ENCODE measurements at places on chromosomes 5 and 9.

DNA sequence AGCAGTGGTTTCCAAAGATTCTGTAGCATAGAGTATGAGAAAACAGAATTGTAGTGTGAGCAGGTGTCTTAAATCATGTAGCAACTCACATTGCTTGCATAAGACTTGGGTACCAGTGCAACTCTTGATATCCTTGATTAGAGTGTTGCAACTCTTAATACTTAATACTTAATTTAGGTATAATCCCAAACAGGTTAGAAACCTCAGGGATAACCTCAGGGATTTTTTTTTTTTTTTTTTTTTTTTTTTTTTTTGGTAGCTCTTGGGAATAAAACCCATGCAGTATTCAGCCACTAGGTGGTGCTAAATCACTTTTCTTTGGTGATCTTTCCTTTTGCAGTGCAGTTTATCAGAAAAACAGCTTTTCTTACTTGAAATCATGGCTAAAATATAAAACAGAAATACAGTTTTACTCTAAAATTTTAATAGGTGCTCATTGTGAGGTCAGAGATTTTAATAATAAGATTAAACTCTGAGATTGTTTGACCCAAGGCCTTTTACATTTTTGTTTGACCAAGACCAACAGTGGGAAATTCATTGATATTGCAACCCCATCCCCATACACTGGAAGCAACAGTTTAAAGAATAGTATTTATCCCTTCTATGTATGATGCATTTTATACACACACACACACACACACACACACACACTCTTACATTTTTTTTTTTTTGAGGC is 55.3 kb downstream of the ERAP1 start:
- DNase-seq: no peak

GRCh38 chr9:70259512-70259802 is 679 bp downstream of the SMC5 start:
- no peak for DNase-seq

DNA sequence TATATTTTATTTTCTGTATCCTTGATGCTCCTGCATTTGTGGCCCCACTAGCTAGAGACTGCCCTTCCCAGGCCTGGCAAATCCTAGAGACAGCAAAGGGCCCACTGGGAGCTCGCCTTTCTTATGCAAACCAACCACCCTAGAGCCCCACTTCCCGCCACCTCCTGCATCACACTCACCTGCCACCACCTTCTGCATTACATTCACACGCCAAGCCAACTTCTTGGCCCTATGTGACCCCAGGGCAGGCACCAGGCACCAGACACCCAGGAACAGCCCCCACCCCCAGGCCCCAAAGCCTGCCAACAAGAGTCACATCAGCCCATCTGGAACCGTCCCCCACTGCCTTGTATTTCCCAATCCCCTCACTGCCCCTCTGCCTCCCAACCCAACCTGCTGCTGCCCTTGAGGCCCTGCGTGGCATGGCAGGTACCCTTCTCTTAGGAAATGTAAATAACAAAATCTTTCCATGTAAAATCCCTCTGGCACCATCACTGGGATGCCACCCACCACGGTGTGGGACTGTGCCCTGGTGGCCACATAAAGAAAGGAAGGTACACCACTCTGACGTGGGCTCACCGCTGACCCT is 22.0 kb downstream of the ROR2 start:
- no peak for DNase-seq

GRCh38 chr5:127358740-127359139 is 68.1 kb downstream of the MEGF10 start:
- DNase-seq: no peak

- no peak for DNase-seq
Measured at GRCh38 chr5:173757403-173758209, 130.5 kb upstream of the CPEB4 start.

GRCh38 chr9:97675655-97676054 is 21.5 kb downstream of the XPA start:
- no peak for DNase-seq

GRCh38 chr9:13436591-13436990 is 157.1 kb upstream of the MPDZ start:
- DNase-seq: no peak

GRCh38 chr5:80246001-80246758 is 9.7 kb downstream of the SERINC5 start:
- no peak for DNase-seq

DNA sequence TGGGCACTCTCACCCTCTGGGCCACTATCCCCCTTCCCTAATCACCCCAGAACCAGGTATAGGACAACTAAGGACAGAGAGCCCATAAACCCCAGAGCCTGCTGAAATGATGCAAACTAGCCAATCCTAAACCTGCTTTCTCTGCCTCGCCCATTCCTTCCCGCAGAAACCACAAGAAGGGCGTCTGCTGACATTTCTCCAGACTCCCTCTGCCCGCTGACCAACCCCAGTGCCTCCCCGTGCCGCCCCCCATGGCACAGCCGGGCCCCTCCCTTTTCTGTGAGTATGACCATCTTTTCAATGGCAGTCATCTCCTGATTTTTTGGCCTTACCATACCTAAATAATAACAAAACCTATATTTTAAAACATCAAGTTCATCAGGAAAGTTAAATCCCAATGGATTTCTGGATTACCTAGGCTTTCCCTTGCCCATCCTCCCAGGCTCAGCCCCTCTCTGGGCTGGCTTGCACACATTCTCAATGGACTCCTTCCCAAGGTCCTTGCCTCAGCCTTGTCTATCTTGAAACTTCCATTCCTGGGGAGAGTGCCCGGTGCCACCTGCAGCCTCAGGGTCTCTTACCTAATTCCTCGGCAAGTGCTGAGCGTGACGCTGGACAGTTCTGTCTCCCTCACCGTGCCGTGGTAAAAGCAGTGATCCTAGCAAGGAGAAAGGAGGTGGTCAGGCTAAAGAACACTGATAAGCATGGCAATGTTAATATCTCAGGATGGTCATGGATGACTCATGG is 45.2 kb downstream of the ADAM19 start:
- no peak for DNase-seq

GRCh38 chr5:179316111-179316551 is 29.1 kb downstream of the ADAMTS2 start:
- no peak for DNase-seq

DNA sequence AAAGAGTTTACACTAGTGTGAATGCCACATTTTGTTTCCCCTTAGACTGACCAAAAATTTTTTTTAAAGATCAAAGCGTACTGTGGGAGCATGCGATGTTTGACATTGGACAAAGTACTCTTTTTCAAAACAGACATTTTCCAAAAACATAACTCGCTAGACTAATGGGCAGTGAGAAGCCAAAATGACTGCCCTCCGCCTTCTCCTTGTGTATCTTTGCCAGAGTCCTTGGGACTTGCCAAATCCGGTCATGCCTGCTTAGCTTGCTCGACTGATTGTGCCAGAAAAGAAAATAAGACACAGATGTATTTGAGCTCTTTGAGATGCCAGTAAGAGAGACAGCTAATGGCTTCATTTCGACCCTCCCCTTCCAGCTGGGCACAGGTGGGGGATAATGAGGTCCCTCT is 157.5 kb downstream of the MAPKAP1 start:
- no peak for DNase-seq

GRCh38 chr5:76528547-76529331 is 94.5 kb downstream of the F2RL2 start:
- no peak for DNase-seq

DNA sequence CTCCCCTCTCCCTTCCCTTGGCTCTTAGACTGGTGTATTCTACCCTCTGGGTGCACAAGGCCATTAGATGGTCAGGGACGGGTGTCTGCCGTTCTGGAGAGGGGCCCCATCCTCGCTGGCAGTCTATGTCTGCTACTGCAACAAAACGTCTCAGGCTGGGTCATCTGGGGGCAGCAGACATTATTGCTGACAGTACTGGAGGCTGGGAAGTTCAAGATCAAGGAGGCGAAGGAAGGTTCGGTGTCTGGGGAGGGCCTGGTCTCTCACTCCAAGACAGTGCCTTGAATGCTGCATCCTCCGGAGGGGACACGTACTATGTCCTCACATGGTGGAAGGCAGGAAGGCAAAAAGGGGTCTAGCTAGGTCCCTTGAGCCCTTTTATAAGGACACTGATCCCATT is 93.4 kb upstream of the COL5A1 start:
- no peak for DNase-seq

DNA sequence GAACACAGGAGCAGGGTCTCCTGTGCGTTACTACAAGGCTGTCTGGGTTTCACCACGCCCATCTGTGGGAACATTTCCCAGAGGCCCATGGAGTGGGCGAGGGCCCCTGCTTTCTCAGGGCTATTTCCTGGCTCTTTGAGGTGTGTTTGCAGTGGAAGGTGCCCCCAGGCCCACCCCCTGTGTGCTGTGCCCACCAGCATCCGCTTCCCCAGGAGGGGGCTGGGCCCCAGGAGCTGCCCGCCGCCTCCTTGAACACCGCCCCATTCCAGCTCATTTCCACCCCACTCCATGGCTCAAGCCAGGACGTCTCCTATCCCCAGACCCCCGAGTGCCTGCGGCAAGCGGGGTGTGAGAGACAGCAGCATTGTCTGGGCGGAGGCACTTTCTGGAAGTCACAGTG is 70.5 kb downstream of the NEK6 start:
- no peak for DNase-seq

- DNase-seq: peak; percentile 66
Measured at GRCh38 chr9:38016375-38017135, 52.5 kb downstream of the SHB start.

DNA sequence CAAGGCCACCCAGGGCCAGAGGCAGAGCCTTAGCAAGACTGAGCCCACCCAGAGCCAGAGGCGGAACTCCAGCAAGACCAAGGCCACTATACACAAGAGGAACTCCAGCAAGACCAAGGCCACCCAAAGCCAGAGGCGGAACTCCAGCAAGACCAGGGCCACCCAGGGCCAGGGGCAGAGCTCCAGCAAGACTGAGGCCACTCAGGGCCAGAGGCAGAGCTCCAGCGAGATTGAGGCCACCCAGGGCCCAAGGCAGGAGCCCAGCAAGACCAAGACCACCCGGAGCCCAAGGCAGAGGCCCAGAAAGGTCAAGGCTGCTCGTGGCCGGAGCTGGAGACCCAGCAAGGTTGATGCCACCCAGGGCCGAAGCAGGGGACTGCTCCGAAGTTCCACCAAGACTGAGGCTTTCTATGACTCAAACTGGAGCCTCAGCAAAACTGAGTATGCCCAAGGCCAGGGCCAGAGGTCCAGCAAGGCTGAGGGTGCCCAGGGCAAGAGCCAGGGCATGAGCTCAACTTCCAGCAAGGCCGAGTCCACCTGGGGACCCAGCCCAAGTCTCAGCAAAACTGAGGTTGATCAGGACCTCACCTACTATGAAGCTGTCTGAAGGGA is 4.2 kb downstream of the TOR2A start:
- DNase-seq: no peak

GRCh38 chr9:106675780-106676179 is 187.2 kb upstream of the ZNF462 start:
- no peak for DNase-seq

DNA sequence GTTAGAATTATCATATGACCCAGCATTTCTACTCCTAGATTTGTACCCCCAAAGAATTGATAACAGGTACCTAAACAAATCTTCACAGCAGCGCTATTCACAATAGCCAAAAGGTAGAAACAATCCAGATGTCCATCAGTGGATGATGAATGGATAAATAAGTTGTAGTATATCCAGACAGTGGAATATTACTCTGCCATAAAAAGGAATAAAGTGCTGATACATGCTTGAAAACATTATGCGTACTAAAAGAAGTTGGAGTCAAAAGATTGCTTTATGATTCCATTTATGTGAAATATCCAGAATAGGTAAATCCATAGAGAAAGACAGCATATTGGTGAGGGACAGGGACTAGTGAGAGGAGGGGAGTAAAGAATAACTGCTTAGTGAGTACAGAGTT is 26.0 kb downstream of the MTREX start:
- DNase-seq: no peak

DNA sequence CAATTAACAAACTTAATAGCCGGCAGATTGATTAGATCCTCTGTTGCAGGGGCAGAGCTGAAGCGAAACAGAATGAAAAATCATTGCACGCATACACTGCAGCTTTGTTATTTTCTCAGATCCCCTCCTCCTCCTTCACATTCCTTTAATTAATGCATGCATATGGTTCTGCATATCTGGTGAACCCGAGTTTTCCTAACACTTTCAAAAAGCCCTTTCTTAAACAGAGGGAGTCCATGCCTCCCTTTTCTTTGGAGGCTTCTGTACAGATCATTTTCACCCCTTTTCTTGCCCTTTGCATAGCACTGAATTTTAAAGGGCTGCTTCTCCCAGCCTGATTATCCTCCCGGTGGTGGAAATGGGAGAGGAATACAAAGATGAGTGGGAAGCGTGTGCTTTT is 136.6 kb upstream of the TBCA start:
- DNase-seq: no peak

DNA sequence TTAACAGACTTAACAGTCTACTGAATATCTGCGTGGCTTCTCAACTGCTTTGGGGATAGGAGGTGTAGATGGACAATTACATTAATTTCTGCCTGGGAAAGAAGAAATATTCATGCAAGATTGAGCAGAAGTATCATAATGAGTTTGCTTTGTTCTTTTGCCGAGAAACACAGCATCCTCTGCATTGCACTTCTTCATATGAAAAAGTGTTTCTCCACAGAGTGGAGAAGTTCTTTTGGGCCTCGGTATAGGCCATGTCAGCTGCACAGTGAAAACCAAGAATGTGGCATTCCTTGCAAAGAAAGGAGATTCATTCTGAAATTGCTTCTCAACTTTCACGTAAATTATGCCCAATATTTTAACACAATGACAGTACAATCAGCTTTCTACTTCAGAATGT is 17.6 kb upstream of the SNX2 start:
- no peak for DNase-seq

DNA sequence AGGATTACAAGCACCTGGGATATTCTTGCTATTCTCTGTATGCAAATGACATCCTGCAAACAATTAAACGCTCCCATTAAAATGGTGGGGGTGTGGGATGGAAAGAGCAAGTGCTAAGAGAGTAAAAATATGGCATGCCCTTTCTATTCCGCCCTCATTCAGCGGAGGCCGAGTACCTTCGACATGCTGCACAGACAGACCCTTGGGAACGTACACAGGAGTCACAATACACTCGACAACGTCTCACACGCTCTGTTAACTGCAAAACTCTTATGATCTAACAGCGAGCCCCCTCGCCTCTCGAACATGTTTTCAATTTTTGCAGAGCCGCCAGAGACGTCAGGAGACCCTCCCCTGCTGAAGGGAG is 322.2 kb downstream of the CEMIP2 start:
- no peak for DNase-seq

- DNase-seq: no peak
Measured at GRCh38 chr5:115463983-115464382, 80.6 kb downstream of the FEM1C start.

- no peak for DNase-seq
Measured at GRCh38 chr9:2072752-2073405, 57.7 kb downstream of the SMARCA2 start.

- no peak for DNase-seq
Measured at GRCh38 chr5:34728236-34728635, 72.1 kb downstream of the RAI14 start.

DNA sequence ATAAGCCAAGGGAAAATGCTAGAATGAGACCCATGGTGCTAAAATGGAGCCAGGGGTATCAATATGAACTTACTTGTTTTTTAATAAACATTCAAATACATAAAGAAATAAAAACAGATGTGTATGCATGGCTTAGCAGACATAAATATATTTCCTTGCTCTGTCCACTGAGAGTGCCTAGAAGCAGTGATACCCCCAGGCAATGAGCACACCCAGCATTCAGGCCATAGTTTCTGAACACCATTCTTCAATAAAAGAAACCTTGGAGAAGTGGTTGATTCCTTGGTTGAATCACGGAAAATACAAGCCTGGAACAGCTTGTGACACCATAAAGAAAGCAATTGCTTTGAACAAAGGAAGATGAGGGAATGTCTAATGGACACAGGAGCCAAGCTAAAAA is 16.5 kb downstream of the LARS1 start:
- DNase-seq: no peak
